ENCODE measurements at places on chromosomes 3 and 15.
A peak's percentile ranks its signal among the peaks of the same experiment; 100 is the strongest.

- DNase-seq = no peak
Measured at GRCh38 chr15:32919749-32920414, 202.1 kb downstream of the GREM1 start.

- peak; percentile 89 for DNase-seq
Measured at GRCh38 chr3:86814321-86814720, 176.6 kb downstream of the VGLL3 start.

- DNase-seq = no peak
Measured at GRCh38 chr3:102714567-102714966, 279.8 kb downstream of the ZPLD1 start.

DNA sequence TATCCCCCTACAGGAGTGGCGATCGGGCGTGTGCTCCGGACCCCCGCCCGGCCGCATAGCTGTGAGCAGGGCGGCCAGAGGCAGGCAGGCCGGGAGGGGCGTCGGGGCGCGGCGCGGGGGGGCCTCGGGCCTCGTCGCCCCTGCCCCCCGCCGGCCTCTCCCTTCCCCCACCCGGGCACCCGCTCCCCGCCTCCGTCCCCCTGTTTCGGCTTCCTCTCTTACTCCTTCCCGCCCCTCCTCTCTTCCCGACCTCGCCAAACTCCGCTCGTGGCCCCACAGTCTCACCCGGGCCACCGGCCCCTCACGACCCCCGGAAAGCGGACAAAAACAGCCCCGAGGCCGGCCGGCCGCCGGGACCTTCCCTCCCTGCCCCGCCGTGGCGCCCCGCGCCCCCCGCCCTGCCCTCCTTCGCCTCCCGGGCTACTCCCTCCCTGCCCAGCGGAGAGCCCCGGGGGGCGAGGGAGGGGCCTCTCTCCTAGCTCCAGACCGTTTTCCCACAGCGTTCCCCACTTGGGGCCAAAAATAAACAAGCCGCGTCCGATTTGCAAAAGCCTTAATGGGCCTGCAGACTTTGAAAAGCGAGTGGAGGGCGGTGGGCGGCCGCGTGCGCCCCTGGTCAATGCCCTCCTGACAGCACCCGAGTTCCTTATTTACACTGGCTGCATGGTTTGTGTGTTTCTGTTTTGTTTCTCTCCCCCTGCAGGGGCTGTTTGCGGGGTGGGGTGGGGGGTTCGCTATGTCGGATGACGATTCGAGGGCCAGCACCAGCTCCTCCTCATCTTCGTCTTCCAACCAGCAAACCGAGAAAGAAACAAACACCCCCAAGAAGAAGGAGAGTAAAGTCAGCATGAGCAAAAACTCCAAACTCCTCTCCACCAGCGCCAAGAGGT is 1.0 kb downstream of the UBE2E1 start:
- DNase-seq = peak; percentile 52

- DNase-seq = peak; percentile 30
Measured at GRCh38 chr3:166283840-166284239, 446.6 kb upstream of the BCHE start.

- no peak for DNase-seq
Measured at GRCh38 chr3:158742871-158743663, 10.8 kb upstream of the RARRES1 start.

GRCh38 chr3:181851063-181851462 is 139.3 kb downstream of the SOX2 start:
- no peak for DNase-seq

GRCh38 chr3:114226313-114226712 is 11.1 kb downstream of the ZNF80 start:
- DNase-seq = no peak

DNA sequence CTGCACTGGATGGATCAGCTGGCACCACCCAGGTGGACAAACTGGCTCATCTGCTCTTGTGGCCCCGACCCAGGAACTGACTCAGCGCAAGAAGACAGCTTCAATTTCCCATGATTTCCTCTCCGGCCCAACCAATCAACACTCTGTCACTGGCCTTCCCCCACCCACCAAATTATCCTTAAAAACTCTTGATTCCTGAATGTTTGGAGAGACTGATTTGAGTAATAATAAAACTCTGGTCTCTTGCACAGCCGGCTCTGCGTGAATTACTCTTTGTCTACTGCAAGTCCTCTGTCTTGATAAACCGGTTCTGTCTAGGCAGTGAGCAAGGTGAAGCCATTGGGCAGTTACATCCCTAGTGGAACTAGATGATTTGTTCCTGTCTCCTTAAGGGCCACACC is 16.1 kb downstream of the BDH1 start:
- DNase-seq = no peak

GRCh38 chr15:51193526-51193925 is 98.8 kb upstream of the TNFAIP8L3 start:
- DNase-seq = no peak

DNA sequence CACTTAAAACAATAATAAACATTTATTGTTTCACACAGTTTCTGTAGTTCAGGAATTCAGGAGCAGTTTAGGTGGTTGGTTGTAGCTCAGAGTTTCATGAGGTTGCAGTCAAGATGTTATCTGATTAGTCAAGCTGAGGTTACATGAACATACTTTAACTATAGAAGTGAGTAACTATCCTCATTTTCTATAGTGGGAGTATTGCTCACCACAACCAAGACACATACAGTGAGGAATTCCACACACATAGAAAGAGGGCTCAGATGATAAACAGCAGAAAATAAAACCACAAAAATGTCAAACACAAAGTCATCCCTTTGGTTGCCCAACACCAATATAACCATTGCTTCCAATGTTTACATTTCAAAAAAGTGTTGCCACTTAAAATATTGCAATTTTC is 13.6 kb downstream of the SCN11A start:
- no peak for DNase-seq

DNA sequence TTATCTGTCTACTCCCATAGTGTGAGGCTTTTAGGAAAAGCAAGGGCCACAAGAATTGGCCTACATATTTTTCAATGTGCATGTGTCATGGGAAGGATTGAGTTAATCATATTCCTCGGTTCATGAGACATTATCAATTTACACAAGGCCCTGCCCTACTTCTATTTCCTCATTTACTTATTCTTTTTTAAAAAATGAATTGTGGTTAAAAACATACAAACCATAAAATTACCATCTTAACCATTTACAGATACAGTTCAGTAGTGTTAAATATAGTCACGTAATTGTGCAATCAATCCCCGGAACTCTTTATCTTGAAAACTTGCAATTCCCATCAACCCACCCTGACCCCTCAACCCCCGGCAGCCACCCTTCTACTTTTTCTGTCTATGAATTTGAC is 284.0 kb upstream of the GADL1 start:
- no peak for DNase-seq

GRCh38 chr15:75732809-75733451 is 20.3 kb upstream of the CSPG4 start:
- DNase-seq = peak; percentile 32

DNA sequence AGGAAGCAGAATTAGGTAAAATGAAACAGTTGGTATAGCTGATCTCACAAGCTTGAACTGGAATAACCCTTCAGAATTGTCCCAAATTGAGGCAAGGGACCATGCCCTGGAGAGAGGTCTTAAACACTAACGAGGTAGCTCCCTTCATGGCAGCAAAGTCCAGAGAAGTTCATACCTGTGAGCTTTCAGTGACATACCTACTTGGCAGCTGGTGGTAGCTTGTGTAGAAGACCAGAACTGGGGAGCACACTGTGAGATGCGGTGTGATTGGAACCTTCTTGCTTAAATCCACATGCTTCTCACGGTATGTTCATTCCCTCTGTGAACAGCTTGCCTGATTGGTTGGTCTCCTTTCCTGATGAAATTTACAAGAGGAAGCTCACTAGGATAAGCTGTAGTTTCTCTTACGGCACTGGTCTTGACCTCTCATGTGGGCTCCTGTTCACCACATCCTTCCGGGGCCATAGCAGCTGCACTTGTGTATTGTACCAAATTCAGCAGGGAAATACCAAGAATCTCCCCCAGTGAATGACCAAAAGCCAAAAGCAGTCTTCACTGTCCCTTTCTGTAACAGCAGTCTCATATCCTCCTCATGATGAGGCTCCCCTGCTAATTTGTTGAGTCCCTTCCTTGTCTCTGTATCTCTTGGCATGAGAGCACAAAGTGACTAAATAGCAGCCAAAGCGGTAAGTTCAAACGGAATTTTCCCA is 483.7 kb upstream of the FRG2C start:
- DNase-seq = no peak

GRCh38 chr3:176090727-176091126 is 1106.6 kb downstream of the TBL1XR1 start:
- DNase-seq = no peak

- no peak for DNase-seq
Measured at GRCh38 chr3:179363332-179363731, 15.8 kb downstream of the MFN1 start.

DNA sequence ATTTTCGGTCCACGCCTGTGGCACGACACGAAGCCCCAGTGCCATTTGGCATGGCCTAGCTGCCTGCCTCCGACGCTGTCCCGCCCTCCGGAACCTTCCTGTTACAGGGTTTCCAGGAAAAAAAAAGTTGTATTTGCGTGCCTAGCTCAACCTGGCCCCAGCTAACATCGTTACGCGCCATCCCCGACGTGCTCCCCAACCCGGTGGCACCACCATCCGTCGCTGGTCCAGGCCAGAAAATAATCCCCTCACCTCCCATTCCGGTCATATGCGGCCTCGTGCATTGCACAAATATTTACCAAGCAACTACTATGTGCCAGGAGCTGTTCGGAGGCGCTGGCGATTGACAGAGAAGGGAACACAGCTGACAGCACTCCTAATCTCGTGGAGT is 1.4 kb upstream of the CYP1A1 start:
- no peak for DNase-seq

GRCh38 chr15:90053685-90054466 is 48.4 kb downstream of the IDH2 start:
- no peak for DNase-seq

GRCh38 chr3:15522016-15522415 is 510 bp upstream of the COLQ start:
- no peak for DNase-seq

DNA sequence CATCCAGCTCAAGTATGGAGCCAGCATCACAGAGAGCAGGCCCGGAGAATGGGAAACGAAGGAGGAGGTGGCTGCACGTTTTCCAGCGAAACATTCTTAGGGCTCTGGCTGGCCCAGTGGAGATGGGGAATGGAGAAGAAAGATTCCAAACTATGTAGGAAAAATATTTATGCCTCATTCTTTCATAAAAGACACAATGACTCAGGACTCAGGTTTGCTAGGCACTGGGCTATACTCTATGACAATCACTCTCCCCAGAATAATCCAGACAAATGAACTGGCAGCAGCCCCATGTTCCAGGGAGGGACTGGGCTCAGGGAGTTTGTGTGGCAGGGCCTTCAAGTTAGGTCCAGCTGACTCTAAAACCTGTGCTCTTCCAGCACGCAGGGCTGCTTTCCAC is 110.8 kb upstream of the RAD18 start:
- no peak for DNase-seq

DNA sequence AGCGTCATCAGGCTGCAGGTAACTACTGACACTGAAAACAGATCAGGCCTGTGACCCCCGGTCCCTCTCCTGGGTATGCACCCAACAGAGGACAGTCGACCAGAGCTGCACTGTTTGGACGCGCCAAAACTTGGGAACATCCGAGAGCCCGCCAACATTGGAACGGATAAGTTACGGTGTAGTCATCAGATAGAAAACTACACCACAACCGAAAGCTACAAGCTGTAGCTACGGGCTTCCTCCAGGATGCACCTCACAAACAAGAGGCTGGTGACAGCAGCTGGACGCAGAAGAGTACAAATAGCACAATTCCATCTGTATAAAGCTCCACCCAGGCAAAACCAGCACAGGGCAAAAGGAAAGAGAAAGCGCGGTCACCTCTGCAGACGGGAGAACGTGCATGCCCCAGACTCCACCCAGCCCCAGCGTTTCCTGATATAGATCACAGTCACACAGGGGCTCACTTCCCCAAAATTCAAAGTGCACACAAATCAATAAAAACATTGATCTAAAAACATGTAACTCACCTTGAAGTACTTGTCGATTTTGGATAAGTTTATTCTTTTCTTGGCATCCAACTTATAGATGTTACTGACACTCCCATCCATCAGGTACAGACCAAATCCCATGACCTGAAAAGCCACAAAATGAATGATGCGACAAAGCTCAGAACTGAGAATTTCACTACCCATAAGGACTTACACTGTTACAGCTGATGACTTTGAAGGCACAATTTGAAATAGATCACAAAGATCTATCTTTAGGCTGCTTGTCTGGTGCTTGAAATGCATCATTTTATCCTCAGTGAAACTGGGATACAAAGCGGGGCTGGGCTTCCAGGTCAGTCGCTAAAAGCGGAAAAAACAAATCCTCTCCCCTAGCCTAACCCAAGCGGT is 43.3 kb downstream of the CYFIP1 start:
- DNase-seq = no peak

All from globus pallidus (tissue), 1 donor.